ENCODE measurements at places on chromosomes 5 and 9.
A peak's percentile ranks its signal among the peaks of the same experiment; 100 is the strongest.

GRCh38 chr5:74541381-74541781 is 99.1 kb downstream of the ENC1 start:
- no peak for DNase-seq

GRCh38 chr5:178339272-178339671 is 106.7 kb upstream of the PHYKPL start:
- no peak for DNase-seq

- peak; percentile 38 for DNase-seq
These were observed 709 bp downstream of the WHRN start for GRCh38 chr9:114504341-114505186.

DNA sequence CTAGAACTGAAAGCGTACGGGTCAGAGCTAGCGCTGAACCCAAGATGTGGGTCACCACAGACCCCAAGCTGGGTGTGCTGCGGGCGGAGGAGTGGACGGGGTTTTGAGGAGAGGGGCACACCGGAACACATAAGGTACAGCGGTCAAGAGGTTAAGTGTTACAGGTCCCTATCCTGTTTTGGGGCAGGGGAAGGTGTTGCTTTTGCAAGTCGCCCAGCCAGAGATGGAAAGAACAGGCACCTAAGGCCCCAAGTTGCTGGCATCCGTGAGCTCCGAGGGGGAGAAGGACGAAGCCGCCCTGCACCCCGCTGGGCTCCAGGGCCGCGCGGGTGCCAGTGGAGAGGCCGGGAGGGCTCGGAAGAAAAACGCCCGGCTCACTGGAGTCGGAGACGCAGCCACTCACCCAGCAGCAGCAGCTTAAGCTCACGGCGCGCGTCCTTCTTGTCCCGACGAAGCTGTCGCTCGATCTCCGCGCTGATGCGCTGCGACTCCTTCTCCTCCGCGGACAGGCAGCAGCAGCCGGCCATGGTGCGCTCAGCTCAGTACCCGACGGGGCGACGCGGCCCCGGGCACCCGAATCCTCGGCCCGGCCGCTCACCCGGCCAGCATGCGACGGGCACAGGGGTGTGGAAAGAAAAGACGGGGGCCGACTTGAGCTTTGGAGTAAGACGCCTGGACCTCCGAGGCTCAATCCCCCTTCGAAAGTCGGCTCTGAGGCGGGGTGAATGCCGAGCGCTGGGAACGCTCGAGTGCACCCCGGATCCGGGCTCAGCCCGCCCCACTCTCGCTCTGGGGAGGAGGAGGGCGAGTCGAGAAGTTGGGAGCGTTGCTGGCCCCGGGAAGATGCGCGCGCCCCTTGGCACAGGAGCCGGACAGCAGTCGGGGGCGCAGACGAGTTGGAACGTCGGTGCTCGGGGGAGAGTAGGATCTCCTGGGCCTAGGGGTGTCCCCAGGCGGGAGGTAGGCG is 572 bp downstream of the GNA14 start:
- no peak for DNase-seq

DNA sequence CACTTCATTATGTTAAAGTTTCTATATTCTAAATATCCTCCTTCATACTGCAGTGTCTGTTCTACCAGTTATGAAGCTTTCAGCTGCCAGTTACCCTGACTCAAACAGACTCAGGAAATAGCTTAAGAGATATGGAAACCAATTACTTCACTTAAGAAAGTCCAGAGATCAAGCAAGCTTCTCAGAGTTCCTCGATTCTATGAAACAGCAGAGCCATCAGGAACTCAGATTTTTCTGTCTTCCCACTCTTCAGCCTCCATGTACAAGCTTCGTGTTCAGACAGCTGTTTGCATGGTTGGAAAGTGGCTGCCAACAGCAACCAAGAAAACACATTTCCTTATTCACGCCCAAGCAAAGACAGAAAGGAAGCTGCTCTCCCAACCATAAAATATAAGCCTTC is 216.1 kb downstream of the ACTL7B start:
- DNase-seq: no peak

- no peak for DNase-seq
These were observed 556.8 kb downstream of the RAB3C start for GRCh38 chr5:59139695-59140094.

GRCh38 chr9:127658428-127658827 is 46.4 kb downstream of the STXBP1 start:
- DNase-seq: no peak

Data from central memory CD4-positive, alpha-beta T cell (primary cell).